ENCODE measurements at places on chromosomes 7 and 10.
A peak's percentile ranks its signal among the peaks of the same experiment; 100 is the strongest.

- DNase-seq = no peak
Observed at GRCh38 chr10:91680487-91680886, 47.6 kb upstream of the PPP1R3C start.

GRCh38 chr7:36653663-36654355 lies 70.5 kb downstream of the AOAH start:
- no peak for DNase-seq

GRCh38 chr7:108497082-108497725 lies 28.7 kb downstream of the PNPLA8 start:
- peak; percentile 77 for DNase-seq

GRCh38 chr10:69246581-69247312 lies 26.6 kb downstream of the HKDC1 start:
- no peak for DNase-seq

GRCh38 chr10:66167816-66168215 lies 758.0 kb upstream of the LRRTM3 start:
- no peak for DNase-seq

- peak; percentile 50 for DNase-seq
Observed at GRCh38 chr7:102321351-102322201, 34.7 kb downstream of the SPDYE6 start.

- no peak for DNase-seq
Observed at GRCh38 chr7:39293056-39293823, 273.0 kb upstream of the YAE1 start.

DNA sequence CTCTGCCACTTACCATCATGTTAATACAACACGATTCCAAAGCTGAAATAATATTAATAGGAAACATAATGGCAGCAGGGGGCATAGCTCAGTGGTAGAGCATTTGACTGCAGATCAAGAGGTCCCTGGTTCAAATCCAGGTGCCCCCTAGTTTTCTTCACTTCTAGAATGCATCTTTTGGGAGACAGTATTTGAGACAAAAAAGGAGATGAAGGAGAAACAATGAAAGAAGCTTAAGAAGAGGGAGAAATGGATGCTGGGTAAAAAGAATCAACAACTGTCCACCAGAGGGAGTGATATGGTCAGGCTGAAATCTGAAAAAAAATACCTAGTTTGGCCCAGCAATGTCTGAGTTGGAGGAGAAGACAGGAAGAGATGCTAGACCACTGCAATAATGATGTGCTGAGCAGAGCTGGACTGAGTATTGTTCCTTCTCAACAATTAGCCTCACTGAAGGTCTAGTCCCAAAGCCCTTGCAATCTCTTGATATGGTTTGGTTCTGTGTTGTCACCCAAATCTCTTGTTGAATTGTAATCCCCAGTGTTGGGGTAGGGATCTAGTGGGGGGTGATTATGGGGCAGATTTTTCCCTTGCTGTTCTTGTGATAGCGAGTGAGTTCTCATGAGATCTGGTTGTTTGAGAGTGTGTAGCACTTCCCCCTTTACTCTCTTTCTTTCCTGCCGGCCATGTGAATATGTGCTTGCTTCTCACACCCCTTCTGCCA lies 48.3 kb downstream of the ZNF783 start:
- DNase-seq = peak; percentile 75

DNA sequence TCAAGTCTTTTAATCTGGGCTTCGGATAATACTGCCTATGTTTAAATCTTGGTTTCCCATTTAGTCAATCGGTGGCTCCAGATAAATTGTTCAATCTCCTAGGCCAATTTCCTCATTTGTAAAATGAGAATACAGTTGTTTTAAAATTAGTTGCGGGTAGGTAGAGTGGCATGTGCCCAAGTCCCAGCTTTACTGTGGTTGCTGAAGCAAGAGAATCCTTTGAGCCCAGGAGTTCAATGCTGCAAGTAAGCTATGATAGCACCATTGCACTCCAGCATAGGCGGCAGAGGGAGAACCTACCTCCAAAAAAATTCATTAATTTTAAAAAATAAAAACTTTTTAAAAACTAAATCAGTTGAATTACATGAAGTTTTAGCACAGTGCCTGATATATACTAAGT lies 7.3 kb downstream of the RNF216 start:
- DNase-seq = no peak

DNA sequence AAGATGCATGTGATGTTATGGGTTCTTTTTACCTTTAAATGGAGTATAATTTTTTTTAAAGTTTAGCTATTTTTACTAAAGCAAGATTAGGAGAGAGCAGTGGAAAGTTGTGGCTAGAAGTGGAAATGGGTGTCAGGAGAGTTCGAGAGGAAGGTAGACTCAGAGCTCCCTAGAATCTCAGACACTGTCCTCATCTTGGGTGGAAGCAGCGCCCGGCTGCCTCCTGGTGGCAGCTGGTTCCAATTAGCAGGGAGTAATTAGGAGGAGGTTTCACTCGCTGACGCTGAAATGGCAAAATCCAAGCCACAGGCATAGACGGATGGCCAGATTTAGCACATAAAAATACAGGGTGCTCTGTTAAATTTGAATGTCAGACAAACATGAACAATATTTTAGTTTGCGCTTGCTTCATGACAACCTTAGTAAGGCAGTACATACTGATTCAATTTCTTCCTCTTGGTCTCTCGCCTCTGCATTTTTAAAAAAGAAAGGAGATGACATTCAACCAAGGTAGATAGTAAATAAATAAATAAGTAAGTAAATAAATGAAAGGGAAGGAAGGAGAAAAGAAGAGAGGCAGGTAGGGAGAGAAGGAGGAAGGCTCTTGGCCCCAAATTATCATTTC lies 58.5 kb downstream of the LGI1 start:
- peak; percentile 68 for DNase-seq

DNA sequence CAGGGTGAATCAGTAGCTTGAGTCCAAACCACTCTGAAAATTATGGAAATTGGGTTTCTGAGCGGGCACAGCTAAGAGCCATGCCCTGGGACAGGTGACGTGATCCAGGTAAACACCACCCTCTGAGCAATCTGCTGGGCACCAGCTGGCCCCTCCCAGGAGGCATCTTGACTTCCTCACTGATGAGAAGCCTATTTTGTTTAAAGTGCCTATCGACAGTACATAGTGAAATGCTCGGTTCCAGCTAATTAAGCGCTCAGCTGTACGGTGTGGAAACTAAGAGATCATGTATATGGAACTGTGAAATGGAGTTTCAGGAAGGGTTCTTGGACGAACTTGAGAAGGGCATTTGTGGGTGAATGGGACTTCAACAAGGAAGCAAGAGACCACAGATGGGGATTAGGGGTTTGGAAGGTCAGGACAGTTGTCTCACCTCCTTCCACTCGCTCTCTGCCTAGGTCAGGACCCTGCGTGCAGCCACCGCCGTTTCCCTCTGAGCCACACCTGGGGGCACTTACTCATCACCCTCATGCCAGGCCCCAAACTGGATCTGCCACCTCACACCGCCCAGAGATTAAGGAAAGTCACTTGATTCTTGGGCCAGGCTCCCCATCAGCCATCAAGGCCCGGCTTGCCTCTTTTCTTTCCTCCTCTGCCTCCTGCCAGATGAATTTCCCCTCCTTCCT lies 3.2 kb downstream of the ITPRIP start:
- DNase-seq = no peak

DNA sequence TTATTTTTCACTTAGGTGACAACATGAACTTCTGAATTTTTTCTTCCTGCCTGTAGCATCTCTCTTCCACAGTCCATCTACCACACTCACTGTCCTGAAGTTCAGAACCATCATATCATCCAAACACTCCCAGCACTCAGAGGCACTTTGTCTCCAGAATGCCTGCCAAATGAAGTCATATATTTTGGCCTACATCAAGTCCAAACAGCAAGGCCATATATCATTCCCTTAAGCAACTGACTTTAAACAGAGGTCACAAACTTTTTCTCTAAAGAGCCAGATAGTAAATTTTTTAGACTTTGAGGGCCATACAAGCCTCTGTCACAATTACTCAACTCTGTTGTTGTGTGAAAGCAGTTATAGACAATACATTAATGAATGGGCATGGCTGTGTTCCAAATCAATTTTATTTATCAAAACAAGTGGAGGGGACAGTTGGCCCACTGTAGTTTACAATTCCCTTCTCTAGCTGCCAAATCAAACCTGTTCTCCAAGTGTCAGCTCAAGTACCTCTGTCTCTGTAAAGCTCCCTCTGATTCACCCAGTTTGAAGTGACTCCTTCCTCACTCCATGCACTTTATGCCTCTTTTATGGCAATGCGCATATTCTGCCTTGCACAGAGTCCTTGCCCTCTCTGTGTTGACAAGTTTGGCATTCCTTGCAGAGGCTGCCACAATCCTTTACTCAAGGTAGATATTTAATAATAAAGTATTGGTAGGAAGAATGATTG lies 305.7 kb downstream of the FZD1 start:
- no peak for DNase-seq
